ENCODE measurements at places on chromosomes 3 and 15. TPM values are rescaled to one million over a fixed set of nuclear protein-coding genes. Genes with fewer than 3 reads are reported as not detected.

LRRC34 gene
- polyA plus RNA-seq, result 2.9 TPM

SNTN gene
- polyA plus RNA-seq, result 23.2 TPM

CDHR4 gene
- polyA plus RNA-seq, result 6.3 TPM

SLC12A1 gene
- polyA plus RNA-seq, result not detected

KLF15 gene
- 18.2 TPM for polyA plus RNA-seq

LRRC2 gene
- polyA plus RNA-seq, result 0.09 TPM

DNASE1L3 gene
- 2.5 TPM for polyA plus RNA-seq

ARHGEF26 gene
- polyA plus RNA-seq, result 12.3 TPM

CHRNA5 gene
- 0.73 TPM for polyA plus RNA-seq

PDZRN3 gene
- 11.9 TPM for polyA plus RNA-seq

B4GALT4 gene
- polyA plus RNA-seq, result 7.5 TPM

RTP4 gene
- 4.8 TPM for polyA plus RNA-seq

SI gene
- polyA plus RNA-seq, result 0.02 TPM

DZIP3 gene
- 3.8 TPM for polyA plus RNA-seq

CPN2 gene
- polyA plus RNA-seq, result not detected

BCL6 gene
- 137 TPM for polyA plus RNA-seq

ACKR4 gene
- 5.2 TPM for polyA plus RNA-seq

SNX22 gene
- 4.1 TPM for polyA plus RNA-seq

SAMD7 gene
- not detected for polyA plus RNA-seq

LRRN1 gene
- 2.4 TPM for polyA plus RNA-seq

TMEM108 gene
- polyA plus RNA-seq, result 5.3 TPM

Measured in lung (tissue), 17 donors.